Colonic mucosa (tissue), 4 donors: ENCODE measurements at places on chromosomes 5 and 9. TPM values are rescaled to one million over a fixed set of nuclear protein-coding genes. Genes with fewer than 3 reads are reported as not detected.

SYK gene
- total RNA-seq, result 92.6 TPM

SPATA31A3 gene
- total RNA-seq, result not detected

PCDHA9 gene
- not detected for total RNA-seq

PRSS3 gene
- 148 TPM for total RNA-seq

KCTD16 gene
- total RNA-seq, result 0.02 TPM

DRD1 gene
- not detected for total RNA-seq

FGF18 gene
- total RNA-seq, result not detected

GPSM1 gene
- total RNA-seq, result 2.3 TPM

NR2F1-AS1 gene
- 0.69 TPM for total RNA-seq

ADGRD2 gene
- total RNA-seq, result not detected

PCDHB3 gene
- total RNA-seq, result 1.5 TPM
